Anterior cingulate cortex (tissue), 58 donors: ENCODE measurements at places on chromosomes 3 and 15.

- DNase-seq: no peak
Measured at GRCh38 chr3:177836671-177837070, 639.4 kb upstream of the TBL1XR1 start.

DNA sequence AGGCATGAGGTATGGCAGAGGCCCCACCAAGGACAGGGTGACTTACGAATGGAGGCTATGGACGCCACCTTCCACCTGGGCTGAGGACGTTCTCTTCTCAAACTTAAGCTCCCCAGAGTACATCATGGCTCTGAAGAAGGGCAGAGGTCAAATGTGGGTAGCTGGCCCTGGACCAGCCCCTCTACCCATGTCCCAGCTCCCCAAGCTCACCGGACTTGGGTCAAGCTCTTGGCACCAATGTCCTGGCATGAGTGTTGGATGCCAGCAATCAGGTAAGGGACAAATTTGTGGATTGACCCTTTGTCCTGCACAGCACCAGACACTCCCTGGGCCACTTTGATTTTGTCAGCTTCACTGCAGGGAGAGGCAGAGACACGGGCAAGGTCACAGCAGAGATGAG lies 2.5 kb downstream of the NDUFAF3 start:
- no peak for DNase-seq

DNA sequence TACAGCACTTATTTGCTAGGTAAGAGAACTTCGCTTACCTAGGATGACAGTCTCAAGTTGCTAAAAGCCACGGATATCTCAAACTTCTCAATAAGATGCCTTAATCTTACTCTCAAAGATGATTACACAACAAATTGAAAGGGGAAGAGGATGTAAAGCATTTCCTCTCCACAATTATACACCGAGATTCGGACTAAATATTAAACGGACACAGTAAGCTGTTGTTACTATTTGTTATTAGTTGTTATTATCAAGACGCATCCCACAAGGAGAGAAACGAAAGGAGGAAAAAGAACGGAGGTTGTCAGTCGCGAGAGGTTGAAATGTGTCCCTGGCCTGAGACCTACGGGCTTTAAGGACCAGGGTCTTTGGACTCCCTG lies 660 bp downstream of the ZNF106 start:
- no peak for DNase-seq

GRCh38 chr3:187066228-187066995 lies 72.9 kb downstream of the RPL39L start:
- no peak for DNase-seq

DNA sequence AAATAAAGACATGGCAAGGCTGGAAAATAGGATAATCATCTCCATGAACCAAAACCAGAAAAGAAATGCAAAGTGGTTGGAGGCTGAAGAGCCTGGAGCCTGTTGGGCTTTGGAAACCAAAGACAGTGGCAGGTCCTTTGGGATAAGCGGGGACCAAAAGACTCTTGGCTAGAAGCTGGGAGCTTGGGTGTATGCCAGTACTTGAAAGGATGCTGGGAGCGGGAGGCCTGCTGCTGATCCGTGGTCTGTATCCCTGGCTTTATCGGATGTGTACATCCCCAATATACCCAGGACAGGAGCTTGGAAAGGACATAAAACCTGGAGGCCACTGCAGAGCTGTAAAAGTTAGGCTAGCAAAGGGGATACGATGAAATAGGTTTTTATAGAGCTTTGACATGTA lies 1.3 kb upstream of the CHRNB4 start:
- no peak for DNase-seq

DNA sequence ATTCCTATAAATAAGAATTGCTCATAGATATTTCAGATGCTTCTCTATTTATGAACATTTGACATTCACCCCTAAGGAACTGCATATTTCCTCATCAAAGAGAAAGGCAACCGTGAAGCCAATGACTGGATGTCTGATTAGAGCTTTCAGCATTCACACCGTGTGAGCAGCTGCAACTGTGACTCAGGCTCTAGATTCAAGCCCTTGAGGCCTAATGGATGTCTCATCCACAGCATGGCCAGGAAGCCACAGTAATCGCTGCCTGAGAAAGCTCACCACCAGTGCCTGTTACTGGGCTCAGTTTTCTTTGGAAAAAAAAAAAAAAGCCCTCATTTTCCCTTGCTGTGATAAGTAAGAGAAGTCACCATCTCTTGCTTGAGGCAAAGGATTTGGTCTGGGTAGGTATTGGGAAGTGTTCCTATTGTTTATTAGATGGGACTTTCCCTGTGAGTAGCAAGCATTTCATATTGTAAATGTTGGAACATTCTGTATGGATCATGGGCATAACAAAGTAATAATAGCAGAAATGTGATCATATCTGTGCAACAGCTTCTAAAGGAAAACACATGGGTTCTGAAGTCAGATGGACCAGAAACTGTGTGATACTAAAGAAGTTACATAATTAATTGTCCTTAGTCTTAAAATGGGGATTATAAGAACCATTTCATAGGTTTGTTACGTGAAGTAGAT lies 783.7 kb downstream of the AGBL1 start:
- no peak for DNase-seq
